ENCODE measurements at places on chromosomes 4 and X.

- DNase-seq = no peak
These were observed 67.9 kb downstream of the KLHL8 start for GRCh38 chr4:87152310-87153041.

DNA sequence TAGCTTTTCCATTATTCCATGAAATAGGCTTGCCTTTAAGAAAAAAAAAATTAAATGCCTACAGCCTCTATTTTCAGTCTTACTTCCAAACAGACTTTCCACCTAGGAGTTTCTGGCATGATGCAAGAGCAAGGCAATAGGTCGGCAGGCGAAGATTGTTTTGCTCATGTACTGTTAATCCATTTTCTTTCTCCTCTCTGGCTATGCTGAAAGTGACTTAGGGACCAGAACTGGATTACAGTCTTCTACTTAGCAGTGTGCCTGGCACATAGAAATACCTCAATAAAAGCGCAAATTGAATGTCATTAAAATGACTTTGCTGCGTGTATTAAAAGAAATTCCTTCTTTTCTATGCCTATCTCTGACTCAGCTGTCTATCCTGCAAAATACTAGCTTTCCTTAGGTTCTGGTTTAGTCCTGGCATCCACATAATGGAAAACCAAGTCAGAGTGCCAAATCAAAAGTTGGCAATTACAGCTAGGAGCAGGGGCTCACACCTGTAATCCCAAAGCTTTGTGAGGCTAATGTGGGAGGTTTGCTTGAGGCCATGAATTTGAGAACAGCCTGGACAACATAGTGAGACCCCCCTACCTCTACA is 51.9 kb downstream of the CC2D2A start:
- no peak for DNase-seq

- DNase-seq = no peak
These were observed 41.9 kb downstream of the RRAGB start for GRCh38 chrX:55759478-55759877.

- DNase-seq = no peak
These were observed 4.9 kb upstream of the MAGEB17 start for GRCh38 chrX:16162391-16162790.
